ENCODE measurements at places on chromosomes 5 and 9.

- peak; percentile 16 for DNase-seq
Observed at GRCh38 chr9:21801683-21802417, 586 bp upstream of the MTAP start.

GRCh38 chr9:81079055-81079454 is 610.3 kb downstream of the TLE1 start:
- DNase-seq: no peak

- DNase-seq: no peak
Observed at GRCh38 chr5:178423901-178424809, 166.0 kb downstream of the COL23A1 start.

GRCh38 chr5:154084062-154084639 is 45.4 kb downstream of the MFAP3 start:
- DNase-seq: no peak

GRCh38 chr9:98374385-98375051 is 119.1 kb upstream of the TBC1D2 start:
- no peak for DNase-seq

DNA sequence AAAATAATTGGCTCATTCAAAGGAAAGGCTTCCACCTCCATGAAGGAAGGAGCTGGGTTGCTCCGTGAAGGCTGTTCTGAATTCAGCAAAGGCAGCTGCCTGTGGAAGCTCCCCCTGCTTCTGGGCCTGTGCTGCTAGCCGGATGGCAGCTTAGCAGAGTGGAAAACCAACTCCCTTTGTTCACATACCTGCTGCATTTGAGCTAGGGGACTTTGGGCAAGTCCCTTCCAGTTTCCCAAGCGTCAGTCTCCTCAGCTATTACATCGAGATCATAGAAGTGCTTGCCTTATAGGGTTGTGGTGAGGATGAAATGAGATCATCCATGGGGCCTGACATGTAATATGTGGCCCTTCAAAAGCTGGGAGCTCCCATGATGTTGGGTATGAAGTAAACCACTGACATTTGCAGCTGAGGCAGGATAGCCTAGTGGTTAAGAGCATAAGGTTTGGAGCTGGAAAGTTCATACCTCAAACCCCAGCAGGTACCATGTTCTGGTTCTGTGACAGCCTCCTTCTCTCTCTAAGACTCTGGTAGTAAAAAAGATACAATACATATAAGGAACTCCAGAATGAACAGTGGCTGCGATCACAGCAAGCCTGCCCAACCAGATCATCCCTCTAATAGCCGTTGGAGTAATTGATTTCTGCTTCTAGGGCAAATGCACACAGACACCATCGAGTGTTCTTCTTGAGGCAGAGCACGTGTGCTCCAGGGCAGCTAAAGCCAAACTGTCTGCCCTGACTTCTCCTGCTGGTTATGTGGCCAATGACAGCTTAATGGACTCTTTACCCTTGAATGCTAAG is 11.0 kb upstream of the DENND1A start:
- DNase-seq: no peak

DNA sequence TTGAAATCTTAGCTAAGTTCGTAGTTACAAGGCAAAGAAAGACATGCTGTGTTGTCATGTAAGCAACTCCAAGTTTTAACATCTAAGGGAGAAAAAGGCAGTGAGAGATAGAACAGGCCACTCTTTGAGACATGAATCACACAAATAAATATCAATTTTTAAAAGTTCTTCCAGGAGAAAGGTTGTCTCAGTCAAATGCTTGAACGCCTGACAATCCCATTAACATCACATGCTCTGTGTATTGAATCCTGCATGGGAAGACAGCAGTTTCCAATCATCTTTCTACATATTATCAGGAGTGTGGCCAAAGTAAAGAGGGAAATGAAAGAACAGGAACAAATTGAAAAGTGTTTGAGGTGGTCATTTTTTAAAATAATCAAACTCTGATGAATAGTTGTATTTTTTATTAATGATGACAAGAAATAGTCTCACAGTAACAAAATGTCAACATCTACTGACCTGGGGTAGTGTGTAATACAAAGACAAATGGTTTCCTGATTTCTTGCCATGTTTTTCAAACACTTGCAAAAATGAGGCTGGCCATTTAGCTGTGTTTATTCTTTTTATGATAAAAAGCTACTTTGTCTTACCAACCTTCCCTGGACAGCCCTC is 6.4 kb upstream of the C6 start:
- no peak for DNase-seq

DNA sequence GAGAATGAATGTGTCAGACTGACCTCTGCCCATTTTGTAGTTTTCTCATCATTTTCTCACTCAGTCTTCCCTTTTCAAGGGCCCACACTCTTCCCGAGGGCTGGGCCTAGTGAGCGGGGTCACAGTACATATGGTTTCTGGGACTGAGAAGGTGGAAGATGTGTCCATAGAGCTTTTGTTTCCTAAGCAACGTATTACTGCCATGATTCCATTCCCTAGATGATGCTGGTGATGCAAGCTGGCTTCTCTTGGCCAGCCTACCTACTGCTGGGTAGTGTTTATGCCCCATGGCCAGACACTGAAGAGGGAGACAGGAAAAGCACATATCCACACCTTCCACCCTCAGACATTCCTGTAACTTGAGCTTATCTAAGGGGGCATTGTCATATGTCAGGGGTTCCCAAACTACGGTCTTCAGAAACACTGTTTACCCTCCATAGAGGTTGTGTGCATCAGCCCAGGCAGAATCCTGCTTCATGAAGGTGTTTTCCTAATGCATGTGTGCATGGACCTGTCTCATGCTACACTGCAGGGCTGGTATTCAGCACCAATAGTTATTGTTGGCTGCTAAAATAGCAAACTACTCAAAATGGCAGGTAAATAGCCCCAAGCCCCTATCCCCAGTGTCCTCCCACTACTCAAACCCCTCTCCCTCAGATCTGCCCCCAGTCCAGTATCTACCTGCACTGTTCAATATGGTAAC is 9.5 kb downstream of the IRF1 start:
- no peak for DNase-seq

DNA sequence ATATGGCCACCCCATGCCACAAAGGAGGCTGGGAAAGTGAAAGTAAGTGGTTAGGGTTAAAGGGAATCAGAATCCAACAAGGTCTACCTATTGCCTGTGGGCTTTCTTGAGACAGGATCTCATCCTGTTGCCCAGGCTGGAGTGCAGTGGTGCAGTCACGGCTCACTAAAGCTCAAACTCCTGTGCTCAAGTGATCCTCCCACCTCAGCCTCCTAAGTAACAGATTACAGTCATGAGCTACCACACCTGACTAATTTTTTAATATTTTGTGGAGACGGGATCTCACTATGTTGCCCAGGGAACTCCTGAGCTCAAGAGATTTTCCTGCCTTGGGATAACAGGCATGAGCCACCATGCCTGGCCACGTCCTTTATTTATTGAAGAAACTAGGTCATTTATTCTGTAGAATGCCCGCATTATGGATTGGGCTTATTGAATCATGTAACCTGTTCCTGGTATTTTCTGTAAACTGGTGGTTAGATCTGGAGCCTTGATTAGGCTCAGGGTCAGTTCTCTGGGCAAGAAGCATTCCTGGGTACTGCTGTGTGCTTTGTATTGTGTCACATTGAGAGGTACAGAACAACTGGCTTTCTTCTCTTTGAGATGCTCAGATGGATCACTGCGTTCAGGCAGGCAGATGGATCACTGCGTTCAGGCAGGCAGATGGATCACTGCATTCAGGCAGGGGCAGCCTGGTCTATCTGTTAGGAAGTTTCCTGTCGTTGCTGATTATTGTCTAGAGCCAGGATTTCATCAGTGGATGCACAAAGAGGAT is 41.6 kb downstream of the ERGIC1 start:
- no peak for DNase-seq

GRCh38 chr5:147398860-147399259 is 111.0 kb downstream of the DPYSL3 start:
- no peak for DNase-seq

- no peak for DNase-seq
Observed at GRCh38 chr9:18263377-18263776, 210.6 kb upstream of the ADAMTSL1 start.

DNA sequence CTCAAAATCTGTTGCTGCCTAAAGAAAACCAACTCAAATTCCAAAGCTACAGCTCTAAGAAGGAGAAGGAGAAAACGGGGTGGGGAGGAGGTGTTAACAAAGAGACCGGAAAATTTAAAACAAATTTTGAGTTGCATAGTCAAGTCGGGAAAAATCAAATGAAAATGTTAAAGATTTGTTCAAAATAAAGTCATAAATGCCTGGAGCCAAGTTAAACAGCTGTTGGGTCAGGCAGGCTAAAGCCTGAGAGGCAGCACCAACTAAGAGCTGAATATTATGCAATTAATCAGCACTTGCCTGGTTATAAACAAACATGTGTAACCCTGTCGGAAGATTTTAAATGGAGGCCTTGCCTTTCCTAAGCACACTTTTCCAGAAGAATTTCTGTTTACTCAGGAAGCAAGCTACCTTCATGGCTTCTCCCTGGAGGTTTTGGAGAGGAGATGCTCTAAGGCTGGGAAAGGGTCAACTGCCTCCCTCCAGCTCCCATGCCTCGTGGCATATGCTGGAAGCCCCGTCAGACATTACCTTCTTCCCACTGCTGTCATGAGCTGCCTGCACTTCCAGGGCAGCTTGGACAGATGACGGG is 270.5 kb downstream of the DMRT2 start:
- DNase-seq: no peak

- DNase-seq: no peak
Observed at GRCh38 chr9:108543251-108543778, 312.5 kb downstream of the ACTL7B start.

GRCh38 chr9:19193029-19193324 is 37.5 kb upstream of the DENND4C start:
- no peak for DNase-seq

DNA sequence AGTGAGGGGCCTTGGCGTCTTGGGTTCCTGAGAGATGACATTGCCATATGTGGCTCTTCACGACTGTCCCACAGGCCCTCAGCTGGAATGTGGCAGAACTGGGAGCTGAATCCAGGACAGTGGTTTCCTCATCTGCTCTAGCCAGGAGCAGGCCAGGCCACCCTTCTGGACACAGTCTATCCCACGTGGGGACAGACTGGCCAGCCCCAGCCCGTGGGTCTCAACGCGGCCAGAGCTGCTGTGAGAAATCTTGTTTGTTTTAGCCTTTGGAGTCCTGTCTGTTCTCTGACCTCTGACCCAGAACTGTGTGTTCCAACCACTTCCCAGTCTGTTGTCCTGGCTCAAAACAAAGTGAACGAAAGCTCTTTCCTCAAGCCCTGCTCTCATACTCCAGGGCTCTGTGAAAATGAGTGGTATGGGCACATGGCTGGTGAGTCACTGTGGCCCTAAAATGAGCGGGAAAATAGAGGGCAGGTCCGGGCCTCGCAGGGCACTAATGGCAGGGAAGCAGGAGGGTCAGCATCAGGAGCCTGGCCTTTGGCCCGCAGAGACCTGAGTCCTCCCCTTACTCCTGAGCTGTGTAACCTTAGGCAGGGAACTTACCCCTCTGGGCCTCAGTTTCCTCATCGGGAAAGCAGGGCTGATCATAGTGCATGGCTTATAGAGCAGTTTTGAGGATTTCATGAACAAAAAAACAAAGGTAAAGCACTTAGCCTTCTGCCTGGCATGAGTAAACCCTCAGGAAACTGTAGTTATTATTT is 34.8 kb upstream of the GLRX start:
- no peak for DNase-seq

DNA sequence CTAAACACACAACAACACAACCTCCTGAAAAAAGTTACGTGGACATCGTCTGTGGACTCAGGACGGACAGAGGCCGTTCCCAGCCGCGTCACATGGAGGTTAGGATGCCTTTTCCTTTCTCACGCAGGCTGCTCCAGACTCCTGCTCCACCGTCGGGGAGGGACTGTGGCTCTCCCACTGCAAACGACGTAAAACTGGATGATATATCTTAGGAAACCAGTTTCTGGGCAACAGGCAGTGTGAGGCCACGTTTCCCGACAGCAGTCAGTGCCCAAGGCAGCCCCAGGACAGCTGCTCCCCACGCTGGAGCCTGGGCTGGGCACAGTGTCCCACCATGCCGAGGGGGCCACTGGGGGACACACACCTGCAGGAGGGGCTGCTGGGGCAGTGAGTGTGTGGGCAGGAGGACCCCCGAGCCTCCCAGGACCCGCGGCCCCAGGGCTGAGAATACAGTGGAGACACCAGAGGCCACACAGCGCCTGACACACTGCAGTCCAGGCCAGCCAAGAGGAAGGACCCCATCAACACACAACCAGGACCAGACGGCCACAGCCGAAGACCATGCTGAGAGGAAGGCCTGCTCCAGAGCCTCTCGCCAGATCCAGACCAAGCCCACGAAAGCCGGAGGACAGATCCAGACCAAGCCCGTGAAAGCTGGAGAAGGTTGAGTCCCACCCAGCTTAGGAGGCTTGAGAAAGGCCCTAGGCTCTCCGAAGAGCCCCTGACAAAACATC is 26.2 kb downstream of the EXD3 start:
- no peak for DNase-seq

DNA sequence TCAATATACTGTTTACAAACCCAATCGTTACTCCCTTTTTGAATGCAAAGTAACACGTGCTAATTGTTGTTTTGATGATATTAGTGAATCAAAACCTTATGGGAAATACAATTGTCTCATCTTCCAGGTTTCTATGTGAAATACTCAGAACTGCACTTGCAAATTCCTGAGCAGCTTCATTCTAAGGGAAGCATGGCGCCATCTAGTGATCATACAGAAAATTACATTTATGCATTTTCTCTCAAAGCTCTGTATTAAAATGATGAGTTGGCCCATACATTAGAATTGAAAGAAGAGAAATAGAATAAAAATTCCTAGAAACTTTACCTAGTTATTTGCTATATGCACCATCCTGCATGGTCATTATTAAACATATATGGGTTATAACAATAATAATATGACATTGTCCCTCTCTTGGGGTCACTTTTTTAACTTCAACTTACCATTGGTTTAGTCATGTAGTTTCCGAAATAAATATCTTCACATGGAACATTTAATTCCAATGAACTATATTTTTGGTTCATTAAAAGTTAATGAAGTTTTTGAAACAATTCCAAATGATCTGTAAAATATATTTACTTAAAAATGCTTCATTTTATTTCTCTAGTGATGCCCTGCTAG is 220.0 kb downstream of the PDE4D start:
- DNase-seq: no peak

GRCh38 chr5:65830856-65831255 is 95.5 kb upstream of the ERBIN start:
- DNase-seq: no peak

GRCh38 chr5:81016116-81016515 is 56.0 kb downstream of the RASGRF2 start:
- DNase-seq: no peak

DNA sequence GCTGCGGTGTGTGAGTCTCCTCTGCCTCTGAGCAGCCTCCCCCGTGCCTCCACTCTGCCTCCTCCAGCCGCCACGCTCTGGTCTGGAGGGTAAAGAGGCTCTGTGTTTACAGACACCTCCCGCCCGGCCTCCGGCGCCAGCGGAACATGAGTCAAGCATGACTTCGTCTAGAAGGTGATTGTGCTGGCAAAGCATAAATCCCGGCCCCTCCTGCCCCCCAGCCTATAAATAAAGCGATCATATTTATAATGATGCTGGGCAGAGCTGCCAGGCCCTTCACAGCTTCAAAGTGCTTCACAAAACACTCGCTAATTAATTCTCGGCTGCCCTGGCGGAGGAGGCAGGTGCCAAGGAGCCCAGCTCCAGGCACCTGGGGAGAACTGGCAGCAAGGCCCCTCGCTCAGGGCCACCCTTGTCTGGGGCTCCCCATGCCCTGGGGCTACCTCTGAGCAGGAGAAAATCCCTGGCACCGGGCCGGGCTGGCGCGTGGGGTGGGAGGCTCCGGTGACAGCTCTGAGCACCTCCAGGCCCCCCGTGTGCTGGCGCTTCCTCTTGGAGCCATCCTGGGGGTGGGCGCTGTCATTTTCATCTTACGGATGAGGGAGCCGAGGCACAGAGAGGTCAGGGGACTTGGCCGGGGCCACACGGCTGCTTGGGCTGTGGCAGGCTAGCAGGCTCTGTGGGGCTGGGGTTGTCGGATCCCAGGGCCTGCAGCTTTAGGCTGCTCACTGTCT is 87.8 kb downstream of the RXRA start:
- no peak for DNase-seq

All from CD4-positive, alpha-beta T cell treated with Interleukin-6 for 4 hours (primary cell).